GM23248 (cell line): ENCODE measurements at places on chromosomes 3 and 15. TPM values are rescaled to one million over a fixed set of nuclear protein-coding genes. Genes with fewer than 3 reads are reported as not detected.

TMEM41A gene
- polyA plus RNA-seq = 15.9 and 20.3 TPM in 2 replicates

GRCh38 chr15:63044645-63045464 lies 2.3 kb downstream of the TPM1 start:
- peak; percentile 61 for DNase-seq

GRCh38 chr15:60213377-60214000 lies 184.3 kb downstream of the ANXA2 start:
- no peak for DNase-seq

DNA sequence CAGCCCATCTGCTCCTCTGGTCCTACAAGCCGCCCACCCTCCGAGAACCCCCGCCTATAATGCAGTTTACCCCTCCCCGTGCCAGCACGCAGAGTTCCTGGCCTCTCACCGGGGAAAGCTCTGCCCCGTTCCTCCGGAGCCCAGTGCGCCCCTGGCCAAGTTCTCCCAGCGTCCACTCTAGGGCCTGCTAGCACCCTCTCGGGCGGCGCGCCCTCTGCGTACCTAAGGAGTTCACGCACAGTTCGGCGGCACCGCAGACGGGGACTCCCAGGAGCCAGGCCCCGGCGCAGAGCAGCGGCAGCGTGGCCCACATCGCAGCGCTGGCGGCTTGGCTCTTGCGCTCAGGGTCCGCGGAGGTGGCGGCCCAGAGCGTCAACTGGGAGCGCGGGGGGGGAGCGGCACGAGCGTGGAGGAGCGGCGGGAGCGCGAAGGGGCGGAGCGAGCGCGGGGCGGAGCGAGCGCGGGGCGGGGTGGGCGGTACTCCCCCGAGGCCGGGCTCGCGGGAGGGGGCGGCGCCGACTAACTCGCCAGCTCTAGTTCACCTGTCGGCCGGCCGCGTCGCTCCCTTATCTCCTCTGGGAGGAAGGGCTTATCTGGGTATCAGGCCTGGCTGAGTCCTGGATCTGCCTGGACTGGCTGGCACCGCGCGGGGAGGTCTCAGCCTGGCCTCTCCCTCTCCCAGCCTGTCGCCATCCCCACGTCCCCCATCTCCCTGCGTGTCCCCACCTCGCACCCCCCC lies at the start of gene CTSH:
CTSH (minus strand) TSS at position 378 of the 739 bp plus-strand sequence; CDS start at position 313, 65 bp downstream.
- peak; percentile 52 for DNase-seq

- DNase-seq = no peak
These were observed 228.1 kb upstream of the ATP10A start for GRCh38 chr15:26091184-26091583.

DNA sequence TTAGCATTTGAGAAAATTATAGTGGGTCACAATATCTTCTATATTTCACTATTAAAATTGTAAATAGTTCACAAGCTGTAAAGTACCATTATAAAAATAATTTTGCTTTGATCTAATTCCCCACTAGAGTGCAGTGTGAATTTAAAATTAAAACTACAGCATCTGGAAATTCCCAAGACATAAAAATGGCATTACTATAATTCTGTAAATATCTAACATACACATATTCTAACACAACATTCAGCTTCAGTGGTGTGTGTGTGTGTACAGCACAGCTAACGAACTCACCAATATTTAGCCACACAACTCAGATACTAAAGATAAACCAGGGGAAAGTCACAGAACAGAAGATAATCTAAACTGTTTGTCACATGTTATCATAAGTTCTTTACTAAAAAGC lies 424.9 kb upstream of the ZNF385D start:
- peak; percentile 31 for DNase-seq

GP9 gene
- polyA plus RNA-seq = not detected in 2 replicates

RBP2 gene
- not detected in 2 replicates for polyA plus RNA-seq

CHMP2B gene
- 124 and 137 TPM in 2 replicates for polyA plus RNA-seq

- DNase-seq = no peak
These were observed 3.7 kb downstream of the MCTP2 start for GRCh38 chr15:94235041-94235440.

GRCh38 chr15:66661432-66662096 lies 40.5 kb upstream of the SMAD6 start:
- DNase-seq = no peak

DNA sequence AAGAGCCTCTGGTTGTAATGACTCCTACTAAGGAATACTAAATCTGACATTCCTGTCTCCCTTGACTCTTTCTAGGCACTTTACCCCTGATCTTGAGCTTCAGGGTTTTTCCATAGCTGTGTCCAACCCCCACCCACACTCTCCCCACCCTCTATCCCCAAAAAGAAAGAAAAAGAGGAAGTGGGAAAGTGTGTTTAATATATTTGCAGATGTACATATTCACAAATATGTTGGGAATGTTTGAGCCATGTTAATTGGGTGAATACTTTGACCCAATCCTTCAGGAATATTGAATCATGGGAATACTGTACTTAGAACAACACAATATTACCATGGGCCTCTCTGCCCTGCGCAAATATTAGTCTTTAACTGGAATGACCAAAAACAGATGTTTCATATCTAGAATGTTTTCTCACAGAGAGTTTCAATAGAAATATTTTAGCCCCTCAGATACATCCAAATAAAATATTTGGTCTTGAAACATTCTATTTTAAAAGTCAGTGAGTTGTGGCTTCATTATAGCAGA lies 19.8 kb upstream of the PFN2 start:
- no peak for DNase-seq

DNA sequence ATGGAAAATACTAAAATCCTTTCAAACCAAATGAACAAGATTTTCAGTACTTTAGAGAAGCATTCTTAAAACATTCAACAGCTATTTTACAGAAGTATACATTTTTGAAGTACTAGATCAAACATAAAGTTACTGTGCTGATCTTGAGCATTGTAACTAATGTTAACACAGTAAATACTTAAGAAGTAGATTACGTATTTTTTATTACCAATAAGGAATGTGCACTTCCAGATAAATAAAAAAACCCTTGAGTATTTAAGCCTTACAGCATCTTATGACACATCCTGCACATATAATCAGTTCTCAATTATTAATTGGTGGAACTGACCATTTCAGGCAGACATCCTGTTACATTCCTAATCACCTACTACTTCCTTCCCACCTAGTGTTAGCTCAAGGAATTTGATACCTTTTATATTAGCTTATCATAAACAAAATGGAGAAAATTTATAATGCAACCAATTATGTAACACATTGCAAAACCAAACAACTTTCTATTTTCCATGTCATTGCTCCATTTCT lies 32.8 kb downstream of the COPS2 start:
- no peak for DNase-seq

GOLGA6D gene
- polyA plus RNA-seq = not detected in 2 replicates

- peak; percentile 33 for DNase-seq
These were observed 62.5 kb downstream of the POLQ start for GRCh38 chr3:121483290-121483689.

- peak; percentile 40 for DNase-seq
These were observed 1.8 kb downstream of the GASK1A start for GRCh38 chr3:42980909-42981308.

DNA sequence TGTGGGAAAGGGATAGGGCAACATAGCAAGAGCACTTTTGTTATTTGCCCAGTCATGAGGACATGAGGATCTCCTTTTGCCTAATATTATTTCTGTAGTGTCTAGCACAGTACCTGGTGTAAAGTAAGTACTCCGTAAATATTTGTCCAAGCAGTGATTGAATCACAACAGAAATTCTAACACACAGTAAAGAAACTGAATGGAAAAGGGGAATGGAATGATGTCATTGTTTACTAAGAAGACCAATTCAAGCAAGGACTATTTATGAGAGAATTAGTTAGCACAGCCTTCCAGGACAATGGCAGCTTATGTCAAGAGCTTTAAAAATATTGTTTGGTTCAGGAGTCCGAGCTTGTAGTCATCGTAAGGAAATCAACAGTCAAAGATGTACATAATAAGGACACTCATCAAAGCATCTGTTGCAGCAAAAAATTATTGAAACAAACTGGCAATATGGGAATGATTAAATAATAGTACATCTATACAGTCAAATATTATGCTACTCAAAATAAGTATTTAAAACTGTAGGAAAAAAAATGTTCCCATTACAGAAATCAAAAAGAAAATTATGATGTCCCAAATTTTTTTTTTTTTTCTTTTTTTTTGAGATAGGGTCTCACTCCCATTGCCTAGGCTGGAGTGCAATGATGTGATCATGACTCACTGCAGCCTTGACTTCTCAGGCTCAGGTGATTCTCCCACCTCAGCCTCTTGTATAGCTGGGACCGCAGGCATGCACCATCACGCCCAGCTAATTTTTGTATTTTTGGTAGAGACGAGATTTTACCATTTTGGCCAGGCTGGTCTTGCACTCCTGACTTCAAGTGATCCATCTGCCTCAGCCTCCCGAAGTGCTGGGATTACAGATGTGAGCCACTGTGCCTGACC lies 17.9 kb downstream of the CAPN7 start:
- no peak for DNase-seq

ETFA gene
- 141 and 147 TPM in 2 replicates for polyA plus RNA-seq

DNA sequence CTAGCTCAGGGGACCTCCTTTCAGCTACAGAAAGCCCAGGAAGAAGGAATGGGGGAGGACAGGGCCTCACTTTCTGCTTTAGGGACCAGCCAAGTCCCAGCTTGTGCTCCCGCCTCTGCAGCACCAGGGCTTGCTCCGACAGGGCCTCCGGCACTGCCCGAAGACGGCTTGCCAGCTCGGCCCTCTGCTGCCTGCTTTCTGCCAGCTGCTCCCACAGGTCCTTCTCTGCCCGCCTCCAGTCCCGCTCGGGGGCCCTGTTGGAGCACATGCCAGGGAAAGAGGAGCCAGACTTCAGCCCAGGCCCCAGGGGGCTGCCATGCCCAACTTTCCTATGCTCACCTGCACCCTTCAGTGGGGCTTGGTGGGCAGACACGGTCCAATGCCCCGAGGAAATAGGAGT lies 4.3 kb upstream of the CLK3 start:
- no peak for DNase-seq

GRCh38 chr3:130918328-130918727 lies 24.4 kb downstream of the ATP2C1 start:
- no peak for DNase-seq

SERPINI1 gene
- 9.8 and 10.2 TPM in 2 replicates for polyA plus RNA-seq

- DNase-seq = no peak
These were observed 468.8 kb upstream of the SUCLG2 start for GRCh38 chr3:68123231-68123630.

ADAMTS9 gene
- polyA plus RNA-seq = 0.68 and 0.75 TPM in 2 replicates

GRCh38 chr3:169624533-169624972 lies 39.0 kb downstream of the MECOM start:
- no peak for DNase-seq

FANCD2 gene
- 3.8 and 4.4 TPM in 2 replicates for polyA plus RNA-seq

GRCh38 chr3:167032267-167032876 lies 347.7 kb downstream of the ZBBX start:
- DNase-seq = peak; percentile 22

- no peak for DNase-seq
These were observed 14.5 kb upstream of the CCDC33 start for GRCh38 chr15:74221399-74222239.

- no peak for DNase-seq
These were observed 45.3 kb downstream of the CCR4 start for GRCh38 chr3:32996755-32997091.

LRRC28 gene
- 18.4 and 19.8 TPM in 2 replicates for polyA plus RNA-seq

- DNase-seq = no peak
These were observed 12.4 kb downstream of the NPHP3 start for GRCh38 chr3:132709761-132710160.

HIGD1A gene
- polyA plus RNA-seq = 211 and 217 TPM in 2 replicates

GATA2 gene
- 33.3 and 34.0 TPM in 2 replicates for polyA plus RNA-seq
